ENCODE measurements at places on chromosomes 6 and 20.

DNA sequence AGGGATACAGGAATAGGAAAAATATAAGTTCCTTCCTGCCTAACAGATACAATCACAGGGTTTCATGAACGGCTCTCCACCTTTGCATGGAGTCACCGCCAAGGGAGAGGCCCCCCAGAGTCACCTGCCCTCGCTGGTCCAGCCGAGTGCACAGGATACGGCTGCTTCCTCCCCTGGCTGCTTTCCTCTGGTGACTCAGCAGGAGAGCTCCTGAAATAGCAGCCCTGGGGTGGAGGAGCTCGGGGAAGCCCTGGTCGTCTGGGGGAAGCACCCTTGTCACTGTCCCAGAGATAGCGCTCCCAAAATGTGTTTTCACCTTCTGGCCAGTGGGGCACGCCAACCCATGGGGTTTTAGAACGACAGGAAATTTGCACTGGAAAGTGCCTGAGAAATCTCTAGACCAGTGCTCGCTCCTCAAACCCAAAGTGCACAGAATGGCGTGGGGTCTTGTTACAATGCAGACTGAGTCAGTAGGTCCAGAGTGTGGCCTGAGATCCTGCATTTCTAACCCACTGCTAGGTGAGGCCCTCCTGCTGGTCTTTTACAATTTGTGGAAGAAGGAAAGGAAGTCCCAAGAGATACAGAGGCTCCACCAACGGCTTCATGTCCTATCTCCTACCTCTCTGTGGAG lies 35.9 kb upstream of the FAM50B start:
- no peak for DNase-seq

DNA sequence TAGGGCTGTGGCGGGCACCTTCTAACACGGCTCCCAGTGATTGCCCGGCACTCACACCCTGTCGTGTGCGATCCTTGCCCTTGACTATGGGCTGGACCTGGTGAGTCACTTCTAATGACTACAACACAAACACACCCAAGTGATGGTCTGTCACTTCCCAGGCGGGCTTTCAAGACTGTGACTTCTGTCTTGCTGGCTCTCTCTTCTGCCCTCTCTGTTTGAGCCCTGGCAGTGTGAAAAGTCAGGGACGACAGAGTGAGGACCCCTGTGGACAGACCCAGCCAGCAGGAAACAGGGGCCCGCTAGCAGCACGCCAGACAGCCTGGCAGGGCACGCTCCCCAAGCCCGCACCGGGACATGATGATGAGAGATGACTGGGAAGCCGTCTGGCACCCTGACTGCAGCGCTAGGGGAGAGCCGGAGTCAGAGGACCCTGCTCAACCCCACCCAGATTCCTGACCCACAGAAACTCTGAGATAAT lies 43.0 kb downstream of the KIF16B start:
- DNase-seq: no peak

DNA sequence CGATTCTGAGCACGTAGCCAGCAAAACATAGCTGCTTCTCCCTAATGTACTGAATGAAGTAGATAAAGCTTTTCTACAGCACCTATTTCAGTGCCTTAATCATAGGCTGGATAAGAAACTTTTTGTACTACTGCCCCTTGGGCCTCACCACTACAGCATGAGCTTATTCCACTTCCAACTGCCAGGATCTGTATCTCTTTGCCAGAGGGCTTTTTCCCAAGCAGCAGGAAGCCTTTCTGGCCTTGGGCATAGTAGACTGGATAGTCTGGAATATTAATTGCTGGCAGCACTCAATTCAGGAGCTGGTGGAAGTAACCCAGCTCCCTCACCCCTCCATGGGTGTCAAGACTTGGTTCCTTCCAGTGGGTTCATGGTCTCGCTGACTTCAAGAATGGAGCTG lies 43.6 kb downstream of the ANKEF1 start:
- no peak for DNase-seq

DNA sequence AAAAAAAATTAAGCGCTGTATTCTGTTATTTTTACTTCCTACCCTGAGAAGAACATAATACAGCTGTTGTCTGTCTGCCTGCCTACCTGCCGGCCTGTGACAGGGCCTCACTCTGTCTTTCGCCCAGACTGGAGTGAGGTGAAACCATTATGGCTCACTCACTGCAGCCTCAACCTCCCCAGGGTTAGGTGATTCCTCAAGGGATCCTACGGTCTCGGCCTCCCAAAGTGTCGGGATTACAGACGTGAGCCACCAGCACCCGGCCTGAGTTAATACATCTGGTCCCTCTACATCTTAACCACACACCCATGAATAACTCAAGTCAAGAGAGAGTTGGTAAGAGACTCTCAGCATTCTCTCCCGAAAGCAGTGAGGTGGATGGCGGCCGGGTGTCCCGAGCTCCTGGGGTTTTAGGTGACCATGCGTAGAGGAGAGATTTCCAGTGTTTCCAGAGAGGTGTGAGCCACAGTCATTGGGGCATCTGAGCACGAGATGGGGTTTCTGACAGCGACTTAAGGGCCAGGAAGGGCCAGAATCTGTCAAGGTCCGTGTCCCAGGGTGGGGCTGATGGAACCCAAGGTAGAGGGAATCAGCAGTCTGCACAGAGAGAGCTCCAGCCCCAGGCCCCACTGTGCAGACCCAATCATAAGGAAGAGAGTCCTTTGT lies 1954.4 kb upstream of the DEFB115 start:
- DNase-seq: no peak

GRCh38 chr6:38750968-38751615 lies 36.0 kb downstream of the DNAH8 start:
- DNase-seq: no peak

DNA sequence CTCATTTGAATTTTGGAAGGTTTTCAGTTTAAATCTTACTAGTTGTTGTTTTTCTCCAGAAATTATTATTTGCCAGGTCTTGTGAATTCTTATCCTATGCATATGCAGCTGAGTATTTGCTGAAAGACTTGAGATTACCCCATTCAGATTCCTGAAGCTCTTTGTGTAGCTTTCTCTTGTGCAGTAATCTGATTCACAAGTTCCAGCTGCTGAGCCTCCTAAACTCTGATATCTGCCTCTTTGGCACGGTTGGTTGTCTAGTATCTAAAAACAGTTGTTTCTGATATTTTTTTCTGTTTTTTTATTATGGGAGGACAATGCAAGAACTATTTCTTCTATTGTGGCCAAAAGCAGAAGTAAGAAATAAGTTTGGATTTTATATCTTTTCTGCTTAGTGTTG lies 863.9 kb upstream of the MANEA start:
- DNase-seq: no peak

DNA sequence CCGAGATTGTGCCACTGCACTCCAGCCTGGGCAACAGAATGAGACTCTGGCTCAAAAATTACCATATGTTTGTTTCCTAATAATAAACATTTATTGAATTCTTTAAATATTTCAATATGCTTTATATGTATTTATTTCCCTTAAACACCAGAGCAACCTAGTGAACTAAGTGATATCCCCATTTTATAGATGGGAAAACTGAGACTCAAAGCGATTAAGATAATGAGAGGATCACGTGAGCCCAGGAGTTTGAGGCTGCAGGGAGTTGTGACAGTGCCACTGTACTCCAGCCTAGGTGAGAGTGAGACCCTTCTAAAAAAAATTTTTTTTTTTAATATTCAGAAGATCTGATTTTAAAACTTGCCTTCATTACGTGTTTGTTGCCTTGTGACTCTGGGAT lies 19.4 kb upstream of the CARMIL1 start:
- no peak for DNase-seq

DNA sequence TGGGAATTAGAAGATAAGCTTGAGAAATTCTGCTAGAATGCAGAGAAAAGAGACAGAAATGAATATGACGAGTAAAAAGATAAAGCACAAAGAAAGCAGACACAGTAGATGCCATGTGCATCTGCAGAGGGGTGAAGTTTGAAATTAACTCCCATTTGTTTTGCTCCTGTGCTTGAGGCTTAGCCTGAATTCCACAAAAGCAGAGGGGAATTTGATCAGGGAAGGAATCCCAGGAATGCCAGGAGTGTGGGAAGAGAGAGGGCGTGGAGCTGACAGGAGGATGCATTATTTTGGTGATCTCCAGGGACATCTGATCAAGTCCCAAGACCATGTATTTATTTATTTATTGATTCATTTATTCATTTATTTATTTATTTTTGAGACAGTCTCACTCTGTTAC lies 55.6 kb downstream of the SLC22A1 start:
- DNase-seq: no peak

- DNase-seq: no peak
These were observed 140 bp downstream of the ADA start for GRCh38 chr20:44651434-44651683.

DNA sequence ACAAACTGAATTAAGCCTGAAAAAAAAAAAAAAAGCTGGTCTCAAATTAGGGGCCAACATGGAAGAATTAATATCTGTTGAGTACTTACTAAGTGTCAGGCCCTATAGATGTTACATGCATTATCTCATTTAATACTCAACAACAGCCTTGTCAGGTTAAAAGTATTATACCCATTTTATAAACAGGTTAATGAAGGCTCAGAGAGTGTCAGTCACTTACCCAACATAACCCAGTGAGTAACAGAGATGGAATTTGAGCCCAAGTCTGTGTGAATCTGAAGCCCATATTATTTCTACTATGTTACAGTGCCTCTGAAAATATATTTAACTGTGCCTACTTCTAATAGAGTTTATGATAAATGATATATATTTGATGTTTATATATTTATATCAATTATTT lies 11.3 kb upstream of the EIF2S2 start:
- no peak for DNase-seq

- no peak for DNase-seq
These were observed 250.4 kb downstream of the NKAIN2 start for GRCh38 chr6:124054034-124054433.

DNA sequence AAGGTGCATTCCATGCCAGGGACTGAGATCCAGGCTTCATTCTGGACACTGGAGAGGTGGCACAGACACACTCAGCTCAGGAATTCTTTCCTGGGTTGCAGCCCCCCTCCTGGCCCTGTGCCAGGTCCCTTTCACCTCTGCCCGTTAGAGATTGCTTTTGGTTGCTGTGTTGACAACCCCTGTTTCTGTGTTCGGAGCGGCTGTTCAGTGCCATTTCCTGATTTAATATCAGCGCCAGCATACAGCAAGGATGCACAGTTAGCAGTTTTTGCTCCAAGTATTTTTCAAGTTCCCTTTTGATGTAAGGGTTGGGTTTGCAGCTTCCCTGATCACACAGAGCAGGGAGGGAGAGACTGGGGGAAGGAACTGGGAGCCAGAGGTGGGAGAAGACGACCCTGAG lies 8.5 kb upstream of the MAFB start:
- no peak for DNase-seq

DNA sequence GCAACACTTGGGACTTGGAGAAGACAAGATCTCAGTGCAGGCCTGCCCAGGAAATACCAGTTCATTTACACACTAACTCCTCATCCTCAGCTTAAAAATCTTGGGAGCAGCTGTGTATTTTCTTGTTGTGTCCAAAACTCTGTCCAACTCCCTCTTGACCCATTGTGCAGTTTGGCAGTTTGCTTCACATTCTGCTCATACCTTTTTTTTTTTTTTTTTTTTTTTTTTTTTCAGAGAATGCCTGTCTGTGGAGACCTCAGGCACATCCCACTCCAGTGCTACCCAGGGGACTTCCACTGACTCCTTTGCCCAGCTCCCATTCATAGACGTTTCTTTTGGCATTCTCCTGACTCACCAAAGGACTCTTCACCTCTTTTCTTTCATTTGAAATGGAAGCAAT lies 265.8 kb upstream of the TCF21 start:
- DNase-seq: no peak

GRCh38 chr6:83605517-83605916 lies 93.2 kb downstream of the PRSS35 start:
- no peak for DNase-seq

DNA sequence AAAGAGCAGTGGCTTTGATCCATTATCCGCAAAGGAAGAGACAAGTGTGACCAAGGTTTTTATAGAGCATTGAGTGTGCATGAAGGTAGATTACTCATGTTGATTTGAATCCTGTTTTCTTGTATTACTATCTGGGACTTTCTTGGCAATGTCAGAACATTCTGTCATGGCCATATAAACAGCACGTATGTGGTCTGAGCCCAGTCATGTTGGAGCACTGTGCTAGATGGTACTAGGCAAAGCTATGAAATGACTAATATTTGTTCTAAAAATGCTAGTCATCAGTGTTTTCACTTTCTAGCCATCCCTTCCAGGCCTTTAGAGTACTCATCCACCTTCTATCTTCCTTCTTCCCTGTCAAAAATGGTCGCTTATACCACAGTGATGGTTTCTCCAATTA lies 278.6 kb upstream of the FLRT3 start:
- DNase-seq: no peak

- DNase-seq: no peak
These were observed 306.2 kb downstream of the SOX4 start for GRCh38 chr6:21899708-21900107.

GRCh38 chr6:43812850-43813578 lies 43.0 kb downstream of the VEGFA start:
- no peak for DNase-seq

DNA sequence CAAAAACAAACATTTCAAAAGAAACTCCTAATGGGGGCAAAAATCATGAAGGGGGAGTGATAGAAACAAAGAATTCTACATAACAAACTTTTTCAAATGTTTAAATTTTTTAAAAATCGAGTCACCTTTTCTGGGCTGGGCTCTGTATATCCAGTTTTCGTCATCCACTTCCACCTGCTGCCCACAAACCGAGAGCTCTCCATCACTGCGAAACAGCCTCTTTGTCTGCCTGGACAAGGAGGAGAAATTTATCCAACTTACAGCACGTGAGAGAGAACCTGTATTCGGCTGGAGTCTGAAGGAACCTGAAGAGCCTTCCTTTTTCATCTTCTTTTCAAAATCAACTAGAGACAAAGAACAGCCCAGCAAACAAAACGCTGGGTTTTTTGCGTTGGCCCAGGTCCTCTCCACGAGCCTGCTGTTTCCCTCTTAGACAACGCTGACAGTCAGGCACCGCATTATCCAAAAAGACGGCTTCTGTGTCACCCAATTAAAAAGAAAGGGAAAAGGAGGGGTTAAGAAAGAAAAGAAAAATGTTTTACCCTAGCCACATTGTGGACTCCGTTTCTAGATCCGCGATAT lies 72.4 kb upstream of the NHSL1 start:
- DNase-seq: no peak

DNA sequence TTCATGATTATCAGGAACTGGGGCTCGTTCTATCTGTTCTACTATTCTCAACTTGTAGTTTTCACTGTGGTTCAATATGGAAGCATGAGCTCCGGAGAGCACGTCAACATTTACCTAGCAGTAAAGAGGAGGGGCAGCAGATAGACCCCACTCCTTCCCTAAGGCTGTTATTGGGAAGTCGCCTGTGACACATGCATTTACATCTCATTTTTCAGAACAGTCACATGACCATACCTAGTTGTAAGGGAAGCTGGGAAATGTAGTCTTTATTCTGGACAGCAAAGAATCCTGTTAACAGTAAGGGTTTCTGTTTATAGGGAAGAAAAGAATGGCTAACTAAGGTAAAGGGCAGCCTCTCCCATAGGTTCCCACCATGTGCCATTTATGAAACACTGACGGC lies 158.3 kb downstream of the ZFP64 start:
- DNase-seq: no peak

GRCh38 chr20:46698788-46699187 lies 9.5 kb upstream of the TP53RK start:
- no peak for DNase-seq

GRCh38 chr6:107931894-107932293 lies 26.1 kb downstream of the SEC63 start:
- DNase-seq: no peak
